ENCODE measurements at places on chromosomes 1 and 21.

DNA sequence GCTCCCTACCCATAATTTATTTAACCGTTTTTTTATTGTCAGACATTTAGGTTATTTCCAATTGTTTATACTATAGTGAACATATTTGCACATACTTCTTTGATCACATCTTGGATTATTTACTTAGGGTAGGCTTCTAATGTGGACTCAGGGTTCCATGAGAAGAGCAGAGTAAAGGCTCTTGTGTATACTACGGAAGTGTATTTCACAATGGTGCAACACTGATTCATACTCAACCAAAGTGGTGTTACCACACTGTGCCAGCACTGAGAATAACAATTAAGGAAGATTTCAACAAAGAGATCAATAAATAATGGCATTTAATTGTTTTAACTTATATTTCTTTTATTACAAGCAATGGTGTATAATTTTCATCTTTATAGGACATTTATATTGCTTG lies 251.2 kb downstream of the ZNF326 start:
- DNase-seq = no peak

DNA sequence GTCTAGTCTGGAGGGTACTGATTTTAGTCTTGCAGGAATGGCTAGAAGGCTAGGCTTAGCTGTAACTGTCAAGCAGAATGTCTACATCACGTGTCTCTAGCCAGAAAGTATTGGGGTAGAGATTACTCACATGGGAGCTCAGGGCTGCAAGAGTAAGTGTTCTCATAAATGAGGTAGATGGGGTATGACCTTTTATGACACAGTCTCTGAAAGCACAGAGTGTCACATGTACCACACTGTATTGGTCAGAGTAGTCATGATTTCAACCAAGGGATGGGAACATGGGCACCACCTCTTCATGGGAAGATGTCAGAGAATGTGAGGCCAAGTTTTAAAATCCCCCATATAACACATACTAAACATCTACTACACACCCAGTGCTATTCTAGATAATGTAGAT lies 2.9 kb downstream of the FYB2 start:
- no peak for DNase-seq

DNA sequence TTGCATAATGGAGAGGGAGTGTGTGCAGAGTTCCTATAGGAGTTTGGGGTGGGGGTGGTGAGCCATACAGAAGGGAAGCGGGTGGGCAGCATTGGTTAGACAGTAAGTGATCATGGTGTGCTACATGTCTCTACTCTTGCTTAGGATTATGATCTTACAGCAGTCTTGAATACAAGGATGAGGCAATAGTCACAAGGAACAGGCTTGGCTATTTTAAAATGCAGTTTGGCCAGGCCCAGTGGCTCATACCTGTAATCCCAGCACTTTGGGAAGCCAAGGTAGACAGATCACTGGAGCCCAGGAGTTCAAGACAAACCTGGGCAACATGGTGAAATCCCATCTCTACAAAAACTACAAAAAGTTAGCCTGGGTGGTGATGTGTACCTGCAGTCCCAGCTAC lies 12.3 kb downstream of the MYOC start:
- DNase-seq = no peak

GRCh38 chr1:85612704-85613361 lies 32.3 kb downstream of the CCN1 start:
- no peak for DNase-seq

GRCh38 chr1:217891966-217892365 lies 260.8 kb downstream of the SPATA17 start:
- DNase-seq = no peak

DNA sequence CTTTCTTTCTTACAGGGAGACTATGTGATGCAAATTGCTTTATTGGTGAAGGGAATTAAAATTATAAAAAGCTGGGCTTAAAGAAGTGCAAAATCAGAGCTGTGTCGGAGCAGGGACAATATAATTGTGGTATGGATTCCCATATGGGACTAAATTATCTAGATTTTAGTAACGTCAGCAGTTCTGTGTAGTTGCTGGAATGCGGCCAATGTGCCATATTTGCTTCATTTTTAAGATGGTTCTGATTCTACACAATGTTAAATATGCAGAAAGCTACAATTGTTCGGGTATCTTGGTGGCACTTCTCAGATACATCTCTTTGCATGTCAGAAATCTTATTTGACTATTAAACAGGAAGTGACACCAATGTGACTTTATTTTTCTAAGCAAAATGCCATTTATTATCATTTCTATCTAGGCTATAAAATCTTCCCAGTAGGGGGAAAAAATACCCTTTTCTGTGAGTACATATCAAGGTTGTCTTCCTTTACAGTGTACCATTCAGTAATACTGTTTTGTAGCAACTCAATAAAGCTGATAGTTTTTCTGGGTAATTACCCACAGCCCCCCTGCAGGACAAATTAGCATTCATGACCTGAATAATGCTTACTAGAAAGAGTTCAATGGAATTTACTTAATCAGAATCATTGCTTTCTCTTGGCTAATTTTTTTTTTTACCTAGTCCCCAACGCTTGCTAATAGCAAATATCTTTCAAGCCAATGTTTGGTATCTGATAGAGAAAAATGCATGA lies 288.3 kb upstream of the ADGRL2 start:
- DNase-seq = no peak

- peak; percentile 7 for DNase-seq
Measured at GRCh38 chr1:81414488-81415015, 386.2 kb upstream of the ADGRL2 start.

All from stimulated activated CD4-positive, alpha-beta T cell treated with anti-CD3 and anti-CD28 coated beads, Interleukin-1b, Interleukin-23, amount 100 ng/mL, for 48 hours (primary cell).